ENCODE measurements at places on chromosomes 1 and 21. TPM values are rescaled to one million over a fixed set of nuclear protein-coding genes. Genes with fewer than 3 reads are reported as not detected.

Gene KRTAP13-2
- total RNA-seq, result not detected

Gene OR6P1
- not detected for total RNA-seq

Gene TSPEAR
- not detected for total RNA-seq

Gene TMPRSS15
- total RNA-seq, result not detected

Gene FCRLB
- total RNA-seq, result not detected

Gene PTCH2
- 0.97 TPM for total RNA-seq

Gene GUCA2B
- not detected for total RNA-seq

Gene S100A8
- 155 TPM for total RNA-seq

Gene NUP210L
- not detected for total RNA-seq

Gene CFHR5
- total RNA-seq, result not detected

Gene ZMYM1
- 13.3 TPM for total RNA-seq

Gene TFF2
- not detected for total RNA-seq

- H3K36me3 ChIP-seq, result peaks cover 17% of the 10 kb centered on the region
- no peak for DNase-seq
- H3K4me1 ChIP-seq, result peaks cover 4% of the 10 kb centered on the region
- H3K4me3 ChIP-seq, result no peak overlapping the region
- H3K27ac ChIP-seq, result no peak overlapping the region
- no peaks in the 10 kb centered on the region for H3K27me3 ChIP-seq
Observed at GRCh38 chr21:33839167-33839716, 76.4 kb downstream of the ATP5PO start.

- no peak for DNase-seq
- no peaks in the 10 kb centered on the region for H3K36me3 ChIP-seq
- no peak overlapping the region for H3K27ac ChIP-seq
- no peaks in the 10 kb centered on the region for H3K4me1 ChIP-seq
- H3K27me3 ChIP-seq, result no peaks in the 10 kb centered on the region
Observed at GRCh38 chr21:24976238-24976637, 631.0 kb downstream of the MRPL39 start.

DNA sequence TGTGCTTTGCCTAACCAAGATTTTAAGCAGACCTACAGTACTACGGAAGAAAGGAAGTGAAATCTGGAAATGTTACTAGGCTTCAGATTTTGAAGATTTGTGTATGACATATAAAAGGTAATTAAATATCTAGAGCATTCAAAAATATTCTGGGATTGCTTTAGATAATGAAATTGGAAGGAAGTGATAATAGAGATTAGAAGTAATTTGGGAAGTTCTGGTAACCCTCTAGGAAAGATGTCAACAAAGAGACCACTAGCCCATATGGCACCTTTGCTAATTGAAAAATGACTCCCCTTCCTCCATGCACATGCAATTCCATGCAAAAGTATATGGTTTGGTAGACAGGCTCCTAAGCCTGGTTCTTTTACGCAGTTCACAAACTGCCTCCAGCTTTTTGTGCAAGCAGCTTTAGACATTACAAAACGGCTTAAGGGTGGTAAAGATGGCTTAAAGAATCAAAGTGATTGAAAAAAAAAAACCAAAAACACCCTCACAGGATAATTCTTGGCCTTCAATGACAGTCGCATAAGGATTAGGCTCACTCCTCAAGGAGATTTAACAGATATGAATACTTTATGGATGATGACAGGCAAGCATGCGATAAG, 81.8 kb downstream of the LRRC7 start:
- no peak overlapping the region for H3K4me3 ChIP-seq
- no peak for DNase-seq
- no peak overlapping the region for H3K27ac ChIP-seq
- H3K4me1 ChIP-seq, result no peaks in the 10 kb centered on the region

DNA sequence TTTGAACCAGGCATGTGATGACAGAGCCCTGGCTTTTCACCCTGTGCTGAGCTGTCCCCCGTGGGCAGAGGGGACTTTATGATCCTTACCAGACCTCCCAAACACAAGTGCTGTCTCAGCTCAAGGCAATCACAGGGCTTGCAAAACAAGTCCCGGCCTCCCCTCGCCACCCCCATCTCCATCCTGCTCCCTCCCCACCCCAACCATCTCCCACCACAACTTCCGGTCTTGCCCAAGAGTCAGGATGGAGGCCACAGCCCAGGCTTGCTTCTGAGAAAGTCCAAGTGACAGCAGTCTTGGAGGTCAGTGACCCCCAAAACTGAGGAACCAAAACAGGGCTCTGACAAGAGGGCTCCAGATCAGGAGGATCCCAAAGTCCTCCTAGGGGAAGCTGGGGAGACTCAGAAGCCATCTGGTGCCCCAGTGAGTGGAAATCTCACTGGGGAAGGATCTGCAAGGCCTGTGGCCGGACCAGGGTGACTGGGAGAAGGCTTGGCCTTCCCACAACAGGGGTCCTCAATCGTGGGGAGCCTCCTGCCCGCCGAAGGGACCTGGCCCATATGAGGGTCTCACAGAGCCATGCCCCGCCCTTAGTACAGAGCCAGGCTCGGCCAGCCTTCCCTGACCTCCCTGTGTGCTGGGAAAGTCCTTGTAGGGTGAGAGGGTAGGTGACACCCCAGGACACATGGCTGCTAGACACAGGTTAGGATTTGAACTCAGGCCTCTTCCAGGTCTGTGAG, 4.5 kb upstream of the SDC3 start:
- DNase-seq, result no peak
- H3K27ac ChIP-seq, result peak overlapping the region; percentile 18
- H3K4me3 ChIP-seq, result no peak overlapping the region

GRCh38 chr1:87986130-87986866, 657.6 kb downstream of the LMO4 start:
- H3K4me3 ChIP-seq, result no peak overlapping the region
- H3K36me3 ChIP-seq, result no peaks in the 10 kb centered on the region
- no peaks in the 10 kb centered on the region for H3K4me1 ChIP-seq

- H3K27ac ChIP-seq, result no peak overlapping the region
- H3K27me3 ChIP-seq, result no peaks in the 10 kb centered on the region
- no peak for DNase-seq
- H3K36me3 ChIP-seq, result no peaks in the 10 kb centered on the region
- no peak overlapping the region for H3K4me3 ChIP-seq
- H3K4me1 ChIP-seq, result peaks cover 4% of the 10 kb centered on the region
Observed at GRCh38 chr21:37921091-37921490, 4.8 kb upstream of the KCNJ6 start.

DNA sequence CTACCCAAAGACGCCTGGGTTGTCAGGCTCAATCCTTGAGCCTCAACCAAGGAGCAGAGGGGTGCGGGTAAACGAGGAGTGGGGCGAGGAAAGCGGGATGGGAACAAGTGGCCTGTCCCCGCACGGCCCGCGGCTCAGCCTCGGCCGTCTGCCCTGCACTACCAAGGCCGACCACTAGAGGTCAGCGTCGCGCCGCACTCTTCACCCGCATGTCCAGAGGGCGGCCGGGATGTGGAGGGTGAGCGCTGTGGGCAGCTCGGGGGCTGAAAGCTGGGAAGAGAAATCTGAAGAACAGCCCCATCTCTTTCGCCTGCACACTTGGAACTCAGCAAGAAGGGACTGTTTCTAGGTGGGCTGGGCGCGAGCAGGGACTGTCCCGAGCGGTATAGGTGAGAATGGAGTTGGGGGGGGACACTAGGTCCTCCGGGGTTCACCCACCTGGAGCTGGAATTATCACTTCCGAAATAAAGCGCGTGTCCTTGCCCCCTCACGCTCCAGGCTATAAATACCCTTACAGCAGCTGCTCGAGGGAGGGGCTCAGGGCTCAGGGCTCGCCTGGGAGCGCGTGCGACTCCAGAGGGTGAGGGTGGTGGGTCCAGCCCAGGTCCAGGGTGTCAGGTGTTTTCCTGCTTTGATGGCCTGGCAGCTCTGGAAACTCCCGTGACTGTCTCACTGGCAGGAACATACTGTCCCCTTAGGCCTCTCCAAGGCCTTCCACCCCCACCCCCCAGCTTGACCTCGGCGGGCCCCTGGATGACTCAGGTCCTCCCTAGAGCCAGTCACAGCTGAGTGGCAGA, 9.8 kb downstream of the SLC30A2 start:
- peak overlapping the region; percentile 91 for H3K27ac ChIP-seq
- DNase-seq, result peak; percentile 95
- H3K36me3 ChIP-seq, result no peaks in the 10 kb centered on the region
- H3K4me3 ChIP-seq, result peak overlapping the region; percentile 84
- peaks cover 19% of the 10 kb centered on the region for H3K4me1 ChIP-seq

DNA sequence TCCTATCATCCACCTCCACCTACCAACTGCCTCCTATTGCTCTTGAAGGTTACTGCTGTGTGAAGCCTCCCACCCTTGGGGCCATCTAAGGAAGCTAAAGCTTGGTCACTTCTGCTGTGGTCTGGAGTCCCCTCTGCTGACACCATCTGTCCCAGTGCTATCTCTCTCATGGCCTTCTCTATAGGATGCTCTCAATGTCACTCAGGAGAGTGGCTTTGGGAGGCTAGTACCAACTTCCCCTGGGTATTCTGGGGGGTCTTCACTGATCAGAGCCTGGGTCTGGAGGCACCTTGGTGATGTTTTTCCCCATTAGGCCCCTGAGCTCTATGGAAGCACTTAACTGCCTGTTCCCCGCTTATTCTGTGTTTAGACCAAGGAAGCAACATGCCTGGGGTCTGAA, 12.3 kb upstream of the NCF2 start:
- no peak overlapping the region for H3K27ac ChIP-seq
- H3K4me1 ChIP-seq, result peaks cover 11% of the 10 kb centered on the region
- DNase-seq, result no peak
- no peak overlapping the region for H3K4me3 ChIP-seq
- no peaks in the 10 kb centered on the region for H3K27me3 ChIP-seq

DNA sequence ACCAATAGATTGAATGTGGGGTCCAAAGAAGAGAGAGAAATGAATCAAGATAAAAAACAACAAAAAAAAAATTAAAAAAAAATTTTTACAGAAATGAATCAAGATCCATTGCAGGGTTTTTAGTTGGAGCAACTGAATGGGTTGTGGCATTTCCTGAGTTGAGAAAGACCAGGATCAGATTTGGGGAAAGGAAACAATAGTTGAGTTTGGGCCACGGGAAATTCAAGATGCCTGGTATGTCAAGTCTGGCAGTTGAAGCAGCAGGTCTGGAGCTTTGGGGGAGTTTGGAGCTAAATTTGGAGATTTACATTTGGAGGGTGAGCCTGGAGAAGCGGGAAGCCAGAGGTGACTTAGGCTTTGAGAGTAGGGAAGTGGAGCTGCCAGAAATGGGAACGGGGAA, 22.6 kb downstream of the ATP8B2 start:
- DNase-seq, result no peak
- no peaks in the 10 kb centered on the region for H3K27me3 ChIP-seq
- H3K4me1 ChIP-seq, result peaks cover 20% of the 10 kb centered on the region
- peak overlapping the region; percentile 31 for H3K27ac ChIP-seq

GRCh38 chr1:157566484-157567300, 14.4 kb upstream of the FCRL5 start:
- no peaks in the 10 kb centered on the region for H3K4me1 ChIP-seq
- H3K36me3 ChIP-seq, result no peaks in the 10 kb centered on the region
- H3K27me3 ChIP-seq, result peaks cover 14% of the 10 kb centered on the region
- DNase-seq, result peak; percentile 83

- H3K27me3 ChIP-seq, result no peaks in the 10 kb centered on the region
- H3K4me3 ChIP-seq, result no peak overlapping the region
Observed at GRCh38 chr1:181010789-181011188, 11.9 kb downstream of the STX6 start.

GRCh38 chr1:108082001-108082400, 117.0 kb upstream of the VAV3 start:
- H3K4me1 ChIP-seq, result no peaks in the 10 kb centered on the region
- H3K4me3 ChIP-seq, result no peak overlapping the region
- H3K27me3 ChIP-seq, result no peaks in the 10 kb centered on the region
- no peaks in the 10 kb centered on the region for H3K36me3 ChIP-seq
- no peak for DNase-seq

- no peaks in the 10 kb centered on the region for H3K27me3 ChIP-seq
- no peak overlapping the region for H3K4me3 ChIP-seq
- no peaks in the 10 kb centered on the region for H3K36me3 ChIP-seq
- H3K4me1 ChIP-seq, result peaks cover 16% of the 10 kb centered on the region
- no peak overlapping the region for H3K27ac ChIP-seq
- no peak for DNase-seq
Observed at GRCh38 chr21:38980416-38981313, 174.9 kb downstream of the ETS2 start.

GRCh38 chr1:16171314-16172151, 15.7 kb upstream of the EPHA2 start:
- DNase-seq, result no peak
- H3K36me3 ChIP-seq, result no peaks in the 10 kb centered on the region
- no peaks in the 10 kb centered on the region for H3K27me3 ChIP-seq
- no peak overlapping the region for H3K4me3 ChIP-seq

GRCh38 chr1:225735252-225736149, 42.1 kb upstream of the SRP9 start:
- no peak overlapping the region for H3K4me3 ChIP-seq
- peaks cover 22% of the 10 kb centered on the region for H3K4me1 ChIP-seq
- H3K27me3 ChIP-seq, result no peaks in the 10 kb centered on the region
- no peak for DNase-seq
- peak overlapping the region; percentile 73 for H3K27ac ChIP-seq

DNA sequence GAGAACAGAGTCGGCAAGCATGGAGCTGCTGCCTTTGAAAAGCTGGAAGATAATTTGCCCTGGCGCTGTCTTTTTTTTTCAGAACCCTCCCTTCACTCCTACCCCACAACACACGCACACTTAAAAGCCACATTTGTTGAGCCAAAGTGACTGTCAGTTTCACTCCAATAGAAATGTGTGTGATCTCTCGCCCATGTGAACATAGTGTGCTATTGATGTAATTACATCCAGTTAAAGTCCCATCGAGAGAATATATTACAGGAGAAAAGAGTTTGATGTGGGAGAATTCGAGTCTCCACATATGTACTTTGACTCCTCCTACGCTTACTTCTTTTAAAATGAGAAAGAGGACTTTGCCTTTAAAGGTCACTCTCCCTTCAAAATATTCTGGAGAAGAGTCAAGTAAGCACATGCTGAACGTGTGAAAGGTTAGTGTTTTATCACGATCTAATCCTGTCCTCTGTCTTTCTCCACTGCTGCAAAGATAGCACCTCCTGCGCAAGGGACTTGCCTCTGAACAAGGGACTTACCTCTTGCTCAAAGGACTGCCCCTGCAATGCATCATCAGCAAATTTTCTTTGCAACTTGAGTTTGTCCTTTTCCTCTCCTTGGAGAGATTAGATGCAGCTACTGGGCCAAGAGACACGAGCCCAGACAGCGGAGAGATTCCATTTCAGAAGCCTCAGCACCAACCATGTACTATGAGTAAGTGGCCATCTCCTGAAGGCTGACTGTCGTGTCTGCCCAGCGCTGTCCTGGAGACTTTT, 613.9 kb downstream of the PTPRU start:
- H3K4me1 ChIP-seq, result no peaks in the 10 kb centered on the region
- DNase-seq, result no peak
- no peaks in the 10 kb centered on the region for H3K27me3 ChIP-seq
- H3K36me3 ChIP-seq, result no peaks in the 10 kb centered on the region

GRCh38 chr1:26833432-26834405, 7.2 kb downstream of the ZDHHC18 start:
- H3K27me3 ChIP-seq, result no peaks in the 10 kb centered on the region
- peaks cover 74% of the 10 kb centered on the region for H3K36me3 ChIP-seq
- no peak for DNase-seq
- H3K27ac ChIP-seq, result no peak overlapping the region
- H3K4me1 ChIP-seq, result peaks cover 9% of the 10 kb centered on the region
- H3K4me3 ChIP-seq, result no peak overlapping the region

GRCh38 chr1:82995951-82996350, 1003.0 kb downstream of the TTLL7 start:
- H3K4me1 ChIP-seq, result peaks cover 7% of the 10 kb centered on the region
- H3K36me3 ChIP-seq, result no peaks in the 10 kb centered on the region
- no peak overlapping the region for H3K4me3 ChIP-seq
- H3K27me3 ChIP-seq, result no peaks in the 10 kb centered on the region
- no peak for DNase-seq

Measured in esophagus muscularis mucosa (tissue), 4 donors.